ENCODE measurements at places on chromosomes 1 and 21.

DNA sequence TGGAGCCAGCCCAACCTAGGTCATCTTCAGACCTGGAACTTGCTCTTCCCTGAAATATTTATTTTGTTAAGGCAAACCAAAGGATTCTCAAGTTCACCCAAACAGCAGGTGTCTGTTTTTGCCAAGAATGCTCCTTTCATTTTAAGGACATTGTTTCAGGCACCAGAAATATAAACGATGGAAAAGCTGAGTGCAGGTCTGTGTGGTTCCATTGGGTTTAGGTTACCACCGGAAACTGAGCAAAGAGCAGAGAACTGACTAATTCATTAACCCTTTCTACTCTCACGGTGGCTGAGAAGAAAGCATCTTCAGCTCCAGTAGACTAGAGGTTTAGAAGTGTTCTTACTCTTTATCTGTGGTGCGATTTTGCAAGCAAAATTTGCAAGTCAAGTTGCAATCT, 38.0 kb upstream of the ZC3H11B start:
- DNase-seq, result peak; percentile 20

DNA sequence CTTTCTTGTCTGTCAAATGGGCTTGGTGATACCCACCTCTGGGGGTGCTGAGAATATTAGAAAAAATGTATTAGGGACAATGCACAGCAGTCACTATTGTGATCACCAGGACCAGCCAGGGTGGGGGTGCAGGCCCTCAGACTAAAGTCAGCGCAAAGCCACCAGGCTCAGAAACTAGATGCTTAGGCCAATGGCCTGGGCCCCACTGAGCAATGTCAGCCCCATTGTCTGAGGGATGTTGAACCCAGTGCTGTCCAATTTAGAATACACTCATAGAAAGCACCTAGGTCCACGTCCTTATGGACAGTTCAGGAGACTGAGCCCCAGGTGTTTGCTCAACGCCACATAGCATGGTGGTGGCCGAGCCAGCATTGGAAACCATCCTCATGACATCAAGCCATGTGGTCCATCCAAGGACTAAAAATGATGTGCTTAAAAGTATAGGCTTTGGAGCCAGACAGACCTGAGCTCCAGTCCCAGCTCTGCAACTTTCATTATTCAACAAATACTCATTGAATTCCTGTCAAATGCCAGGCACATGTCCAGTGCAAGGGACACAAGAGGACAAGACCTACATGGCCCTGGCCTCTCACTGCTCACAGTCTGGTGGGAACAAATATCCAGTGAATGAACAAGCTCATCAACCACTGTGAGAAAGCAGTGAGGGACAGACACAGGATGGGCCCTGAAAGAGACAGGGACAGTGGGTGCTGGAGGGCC, 273.8 kb downstream of the MATN1 start:
- DNase-seq, result no peak

DNA sequence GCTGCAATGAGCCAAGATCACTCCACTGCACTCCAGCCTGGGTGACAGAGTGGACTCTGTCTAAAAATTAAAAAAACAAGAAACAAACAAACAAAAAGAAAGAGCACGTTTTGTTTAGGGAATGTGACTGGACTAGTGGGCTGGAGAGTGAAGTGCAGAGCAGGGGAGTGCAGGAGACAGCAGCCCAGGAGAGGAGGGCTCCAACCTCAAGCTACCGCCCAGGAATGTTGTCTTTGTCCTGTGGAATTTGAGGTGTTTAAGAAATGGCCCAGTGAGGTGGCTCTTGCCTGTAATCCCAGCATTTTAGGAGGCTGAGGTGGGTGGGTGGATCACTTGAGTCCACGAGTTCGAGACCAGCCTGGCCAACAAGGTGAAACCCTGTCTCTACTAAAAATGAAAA, 42.4 kb upstream of the MTF2 start:
- DNase-seq, result no peak

DNA sequence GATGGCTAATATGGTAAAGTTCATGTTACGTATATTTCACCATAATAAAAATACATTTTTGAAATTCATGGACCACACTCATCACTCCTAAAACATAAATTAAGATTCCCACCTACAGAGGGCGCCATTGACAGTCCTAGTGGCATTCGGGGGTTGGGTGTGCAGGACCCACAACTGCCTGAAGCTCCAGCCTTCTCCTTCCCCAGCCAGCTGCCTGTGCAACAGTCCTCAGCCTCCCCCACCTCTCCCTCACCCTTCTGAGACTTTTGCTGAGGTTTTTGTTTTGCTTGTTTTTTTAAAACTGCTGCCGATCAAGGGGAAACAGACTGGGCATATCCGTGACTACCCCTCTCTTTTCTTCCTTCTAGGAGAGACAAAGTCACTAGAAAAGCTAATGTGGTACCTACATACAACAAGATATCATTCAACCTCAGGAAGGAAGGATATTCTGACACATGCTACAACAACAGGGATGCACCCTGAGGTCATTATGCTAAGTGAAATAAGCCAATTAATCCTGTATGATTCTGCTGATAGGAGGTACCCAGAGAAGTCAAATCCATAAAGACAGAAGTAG, 9.2 kb upstream of the EVA1C start:
- peak; percentile 68 for DNase-seq

DNA sequence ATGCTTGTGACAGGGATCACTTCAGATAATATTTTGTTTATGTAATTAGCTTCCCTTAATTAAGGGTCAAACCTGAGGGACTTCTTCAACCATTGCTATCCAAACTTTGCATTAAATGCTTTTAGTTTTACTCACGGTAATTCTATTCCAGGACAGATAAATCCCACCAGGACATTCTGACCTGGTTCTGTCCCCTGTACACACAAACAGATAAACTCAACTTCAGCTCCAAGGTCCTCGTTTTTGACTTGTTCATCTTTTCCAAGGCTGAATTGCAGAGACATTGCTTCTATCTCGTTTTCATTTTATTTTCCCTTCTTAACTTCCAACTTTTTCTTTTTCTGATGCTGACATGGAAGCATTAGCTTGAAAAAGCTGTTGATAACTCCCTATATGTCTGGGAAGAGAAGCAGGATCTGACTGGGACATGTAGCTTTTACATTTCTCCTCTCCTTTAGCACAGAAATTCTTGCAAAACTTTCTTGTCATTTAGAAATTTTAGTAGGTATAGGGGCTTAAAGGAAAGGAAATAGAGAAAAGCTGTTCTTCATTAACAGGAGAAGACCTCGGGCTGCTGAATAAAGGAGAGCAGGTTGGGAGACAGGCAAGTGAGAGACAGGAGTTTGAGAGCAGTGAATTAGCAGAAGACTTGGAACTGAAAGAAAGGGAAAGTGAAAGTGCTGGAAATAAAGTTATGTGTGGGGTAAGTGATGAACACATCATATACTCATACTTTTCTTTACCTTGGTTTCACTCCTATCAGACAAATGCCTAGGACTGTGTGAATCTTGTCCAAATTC, 231.7 kb upstream of the B3GALT2 start:
- no peak for DNase-seq

DNA sequence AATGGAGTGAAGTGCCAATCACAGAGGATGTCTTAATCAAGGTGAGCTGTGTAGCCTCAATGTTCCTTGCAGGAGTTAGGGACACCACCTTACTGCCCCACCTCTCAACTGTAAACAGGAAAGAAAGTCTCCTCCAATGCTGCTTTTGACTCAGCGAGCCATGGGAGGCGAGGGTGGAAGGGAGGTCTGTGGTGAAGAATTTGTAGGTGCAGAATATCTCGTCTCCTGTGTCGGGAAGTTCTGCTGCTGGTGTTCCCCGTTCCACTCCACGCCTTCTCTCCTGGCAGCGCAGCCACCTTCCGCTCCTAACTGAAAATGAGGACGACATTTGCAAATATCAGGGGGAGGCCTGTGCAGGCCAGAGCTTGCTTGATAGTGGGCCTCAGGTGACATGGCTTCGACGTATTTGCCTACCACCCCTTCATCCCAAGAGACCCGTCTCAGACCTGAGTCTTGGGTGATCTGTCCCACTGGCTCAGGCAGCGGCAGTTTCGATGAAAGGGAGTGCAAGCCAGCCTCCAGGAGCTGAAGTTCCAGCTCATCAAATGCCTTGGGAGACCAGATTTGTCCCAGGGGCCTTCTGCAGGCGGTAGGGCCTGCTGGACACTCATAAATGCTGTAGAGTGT, 368.3 kb upstream of the C1orf174 start:
- DNase-seq, result no peak

DNA sequence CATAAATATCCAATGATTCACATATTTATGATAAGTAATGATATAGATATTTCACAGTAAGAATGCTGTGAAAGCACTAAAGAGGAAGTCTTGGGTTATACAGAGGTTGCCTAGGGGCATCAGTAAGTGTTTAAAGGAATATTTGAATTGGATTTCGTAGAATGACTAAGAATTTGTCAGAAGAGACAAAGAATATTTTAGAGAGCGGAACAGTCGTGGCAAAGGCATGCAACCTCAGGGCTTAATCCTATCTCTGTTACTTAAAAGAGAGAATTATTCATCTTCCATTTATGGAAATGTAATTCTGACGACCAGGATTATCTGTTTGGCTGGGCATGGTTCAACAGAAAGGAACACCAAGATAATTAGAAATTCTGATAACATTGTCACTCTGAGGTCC, 171.9 kb upstream of the NR5A2 start:
- DNase-seq, result no peak

GRCh38 chr1:236395230-236395946, 1.3 kb downstream of the EDARADD start:
- DNase-seq, result peak; percentile 72

GRCh38 chr1:33434363-33434750, 3.5 kb upstream of the PHC2 start:
- DNase-seq, result no peak

- DNase-seq, result no peak
Observed at GRCh38 chr1:66266756-66267155, 267.2 kb upstream of the SGIP1 start.

- peak; percentile 12 for DNase-seq
Observed at GRCh38 chr1:33818071-33818470, 45.8 kb upstream of the HMGB4 start.

DNA sequence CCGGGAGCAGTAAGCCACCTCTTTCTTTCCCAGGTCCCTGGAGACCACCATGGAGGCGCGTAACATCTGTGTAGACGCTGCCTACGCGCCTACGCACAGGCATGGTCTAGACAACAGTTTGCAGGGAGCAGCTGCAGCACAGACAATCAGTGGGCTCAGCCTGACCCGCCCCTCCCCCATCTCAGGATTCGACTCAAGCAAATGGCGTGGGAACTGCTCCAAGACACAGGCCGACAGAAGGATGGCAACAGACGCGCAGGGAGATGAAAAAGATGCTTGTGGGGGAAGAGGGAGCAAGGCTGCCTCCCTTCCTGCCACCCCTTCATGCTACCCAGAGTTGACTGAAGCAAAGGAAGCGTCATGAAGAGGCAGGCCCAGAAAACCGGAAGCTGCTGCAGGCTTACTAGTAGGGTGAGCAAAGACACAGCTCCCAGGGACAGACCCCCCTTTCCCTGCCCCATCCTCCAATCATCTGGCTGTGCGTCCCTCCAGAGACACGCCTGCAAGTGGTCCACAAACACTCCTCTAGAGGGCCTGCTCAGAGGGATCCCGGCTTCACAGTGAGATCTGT, 19.5 kb downstream of the STK40 start:
- peak; percentile 97 for DNase-seq

DNA sequence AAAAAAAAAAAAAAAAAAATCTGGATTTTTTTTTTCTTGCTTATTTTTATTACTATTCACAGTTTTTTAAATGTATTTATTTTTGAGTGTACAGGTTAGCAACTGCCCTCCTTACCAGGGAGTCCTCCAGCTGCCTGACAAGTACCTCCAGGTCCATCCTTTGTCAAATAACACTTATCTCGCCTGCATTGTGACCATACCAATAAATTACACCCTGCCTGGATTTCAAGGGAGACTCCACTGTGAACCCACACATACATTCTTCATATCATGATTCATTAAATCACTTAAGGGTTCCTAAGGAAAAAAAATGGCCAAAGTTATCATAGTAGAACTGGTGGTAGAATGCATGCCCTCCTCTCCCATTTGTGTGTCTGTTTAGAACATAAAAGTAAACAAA, 38.4 kb downstream of the EEIG2 start:
- no peak for DNase-seq

GRCh38 chr1:160357286-160358002, 9.4 kb upstream of the NHLH1 start:
- no peak for DNase-seq

- DNase-seq, result no peak
Observed at GRCh38 chr1:55076356-55076755, 37.0 kb downstream of the PCSK9 start.

DNA sequence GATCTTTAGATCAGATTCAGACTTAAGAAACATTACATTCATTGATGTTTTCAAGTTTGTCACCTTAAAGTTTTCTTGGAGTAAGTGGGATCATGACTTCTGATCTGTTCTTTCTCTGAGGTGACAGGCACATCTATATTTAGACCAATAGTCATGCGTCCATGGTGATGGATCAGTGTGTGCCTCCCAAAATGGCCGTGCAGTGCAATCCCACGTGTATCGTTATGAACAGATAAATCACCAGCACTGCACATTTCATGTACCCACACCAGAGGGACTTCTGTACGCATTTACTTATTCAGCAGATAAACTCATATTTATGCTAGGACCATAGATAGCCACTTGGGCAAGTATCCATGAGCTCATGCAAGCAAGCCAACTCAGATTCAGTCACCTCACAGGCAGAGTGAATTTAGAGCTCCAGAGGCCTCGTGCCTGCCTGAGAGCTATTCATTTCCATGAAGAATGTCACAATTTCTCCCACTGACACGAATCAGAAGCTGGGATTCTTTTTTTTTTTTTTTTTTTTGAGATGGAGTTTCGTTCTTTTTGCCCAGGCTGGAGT, 13.9 kb upstream of the WDR26 start:
- DNase-seq, result no peak

- no peak for DNase-seq
Observed at GRCh38 chr21:34609933-34610549, 4.9 kb downstream of the RCAN1 start.

- no peak for DNase-seq
Observed at GRCh38 chr1:59596432-59596831, 218.3 kb upstream of the HOOK1 start.

GRCh38 chr1:47434051-47434842, 3.6 kb upstream of the FOXD2 start:
- DNase-seq, result no peak

GRCh38 chr1:95197616-95198252, 36.3 kb upstream of the RWDD3 start:
- peak; percentile 83 for DNase-seq

- DNase-seq, result no peak
Observed at GRCh38 chr1:8171751-8172464, 145.8 kb upstream of the ERRFI1 start.

GRCh38 chr21:28993293-28993629, 584 bp upstream of the LTN1 start:
- no peak for DNase-seq

- no peak for DNase-seq
Observed at GRCh38 chr1:203163891-203164635, 11.6 kb downstream of the MYBPH start.

- DNase-seq, result no peak
Observed at GRCh38 chr1:69433073-69433472, 134.6 kb upstream of the LRRC7 start.

- no peak for DNase-seq
Observed at GRCh38 chr1:207188901-207189300, 84.9 kb downstream of the C4BPA start.

- DNase-seq, result no peak
Observed at GRCh38 chr1:237999426-238000052, 108.8 kb upstream of the ZP4 start.

GRCh38 chr1:232574077-232574476, 55.9 kb downstream of the SIPA1L2 start:
- no peak for DNase-seq

All from SJCRH30 (cell line).